ENCODE measurements at places on chromosomes 11 and 22.

- DNase-seq = no peak
Measured at GRCh38 chr22:46828323-46828900, 66.0 kb downstream of the TBC1D22A start.

DNA sequence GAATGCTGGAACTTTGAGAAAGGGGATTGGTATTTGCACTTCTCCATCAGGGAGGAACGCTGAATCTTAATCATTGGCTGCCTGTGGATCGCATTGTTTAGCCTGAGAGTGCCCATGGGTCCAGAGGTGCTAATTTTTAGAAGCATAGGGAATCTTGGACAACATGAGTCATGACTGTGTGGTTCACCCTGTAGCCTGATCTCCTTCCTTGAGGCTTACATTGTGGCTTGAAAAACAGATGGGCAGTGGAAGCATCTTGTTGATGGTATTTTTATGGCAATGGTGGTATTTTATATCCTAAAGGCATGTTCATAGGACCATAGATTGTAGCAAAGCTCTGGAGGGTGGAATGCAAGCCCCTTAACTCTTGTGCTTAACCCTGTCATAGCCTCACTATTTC, 99.2 kb upstream of the DBX1 start:
- DNase-seq = no peak

- DNase-seq = no peak
Measured at GRCh38 chr22:22820626-22821025, 67.0 kb upstream of the IGLL5 start.

- no peak for DNase-seq
Measured at GRCh38 chr11:86261328-86261727, 16.8 kb downstream of the EED start.

DNA sequence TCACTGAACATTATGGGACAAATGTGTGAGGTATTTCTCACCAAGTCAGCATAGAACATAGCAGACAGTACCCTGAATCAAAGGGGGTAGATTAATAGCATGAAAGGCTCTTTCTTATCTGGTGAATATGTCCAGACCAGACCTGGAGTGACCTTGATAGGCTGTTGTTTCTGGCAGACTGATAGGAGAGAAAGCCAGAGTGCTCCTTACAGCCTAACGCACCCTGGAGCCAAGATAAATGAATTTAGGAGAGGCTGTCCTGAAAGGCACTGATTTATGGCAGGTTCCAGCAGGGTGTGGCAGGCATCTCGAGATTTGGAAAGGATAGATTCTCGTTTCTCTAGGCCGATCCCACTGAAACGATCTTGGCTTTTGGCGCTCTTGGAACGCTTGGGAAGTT, 204.6 kb downstream of the DBX1 start:
- no peak for DNase-seq

DNA sequence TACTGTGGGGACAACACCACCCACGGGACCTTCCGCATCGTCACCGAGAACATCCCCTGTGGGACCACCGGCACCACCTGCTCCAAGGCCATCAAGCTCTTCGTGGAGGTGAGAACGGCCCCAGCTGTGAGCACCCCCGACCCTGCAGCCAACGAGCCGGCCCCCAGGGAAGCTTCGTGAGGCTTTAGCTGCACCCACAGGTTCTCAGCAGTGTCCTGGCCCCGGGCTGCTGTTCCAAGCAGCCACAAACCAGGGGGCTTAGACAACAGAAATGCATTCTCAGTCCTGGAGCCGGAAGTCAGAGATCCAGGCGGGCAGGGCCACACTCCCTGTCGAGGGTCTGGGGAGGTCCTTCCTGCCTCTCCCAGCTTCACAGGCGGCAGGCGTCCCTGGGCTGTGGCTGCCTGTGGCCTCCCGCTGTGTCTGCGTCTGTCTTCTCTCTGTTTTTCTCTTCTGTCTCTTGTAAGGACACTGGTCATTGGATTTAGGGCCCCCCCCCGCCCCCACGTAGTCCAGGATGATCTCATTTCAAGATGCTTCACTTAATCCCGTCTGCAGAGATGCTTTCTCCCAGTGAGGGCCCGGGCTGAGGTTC, 12.5 kb downstream of the MUC5B start:
- peak; percentile 7 for DNase-seq

DNA sequence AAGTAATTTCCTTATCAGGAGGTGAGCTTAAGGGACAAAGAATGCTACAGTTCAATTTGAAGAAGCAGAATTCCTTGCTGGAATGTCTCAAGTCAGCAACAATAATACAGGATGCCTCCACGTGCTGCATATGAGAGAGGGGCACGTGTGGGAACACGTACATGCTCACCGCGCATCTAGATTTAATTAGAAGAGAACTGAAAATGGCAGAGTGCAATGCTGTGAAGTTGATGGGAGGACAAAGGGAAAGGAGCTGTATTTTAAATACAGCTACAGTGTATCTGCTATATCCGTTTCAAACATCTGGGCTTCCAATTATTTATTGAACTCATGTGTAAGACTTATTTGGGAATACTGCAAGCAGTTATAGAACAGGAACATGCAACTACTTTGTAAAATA, 328.7 kb downstream of the SOX6 start:
- DNase-seq = no peak

DNA sequence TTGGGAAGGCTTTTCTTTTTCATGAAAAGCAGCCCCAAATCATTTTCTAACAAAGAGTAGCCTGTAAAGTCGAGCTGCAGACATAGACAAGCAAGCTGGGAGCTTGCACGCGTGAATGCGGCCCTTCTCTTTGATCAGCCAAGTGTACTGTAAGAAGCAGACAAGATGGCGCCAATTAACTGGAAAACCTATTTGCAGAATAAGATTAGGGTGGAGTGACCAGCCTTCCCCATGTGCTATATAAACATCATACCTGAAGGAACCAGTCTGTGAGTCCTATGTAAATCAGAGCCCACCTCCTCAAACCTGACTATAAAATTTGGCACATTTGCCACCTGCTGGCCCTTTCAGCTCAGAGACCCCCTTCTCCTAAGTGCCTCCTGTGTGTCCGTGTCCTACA, 982.7 kb downstream of the OPCML start:
- DNase-seq = no peak

DNA sequence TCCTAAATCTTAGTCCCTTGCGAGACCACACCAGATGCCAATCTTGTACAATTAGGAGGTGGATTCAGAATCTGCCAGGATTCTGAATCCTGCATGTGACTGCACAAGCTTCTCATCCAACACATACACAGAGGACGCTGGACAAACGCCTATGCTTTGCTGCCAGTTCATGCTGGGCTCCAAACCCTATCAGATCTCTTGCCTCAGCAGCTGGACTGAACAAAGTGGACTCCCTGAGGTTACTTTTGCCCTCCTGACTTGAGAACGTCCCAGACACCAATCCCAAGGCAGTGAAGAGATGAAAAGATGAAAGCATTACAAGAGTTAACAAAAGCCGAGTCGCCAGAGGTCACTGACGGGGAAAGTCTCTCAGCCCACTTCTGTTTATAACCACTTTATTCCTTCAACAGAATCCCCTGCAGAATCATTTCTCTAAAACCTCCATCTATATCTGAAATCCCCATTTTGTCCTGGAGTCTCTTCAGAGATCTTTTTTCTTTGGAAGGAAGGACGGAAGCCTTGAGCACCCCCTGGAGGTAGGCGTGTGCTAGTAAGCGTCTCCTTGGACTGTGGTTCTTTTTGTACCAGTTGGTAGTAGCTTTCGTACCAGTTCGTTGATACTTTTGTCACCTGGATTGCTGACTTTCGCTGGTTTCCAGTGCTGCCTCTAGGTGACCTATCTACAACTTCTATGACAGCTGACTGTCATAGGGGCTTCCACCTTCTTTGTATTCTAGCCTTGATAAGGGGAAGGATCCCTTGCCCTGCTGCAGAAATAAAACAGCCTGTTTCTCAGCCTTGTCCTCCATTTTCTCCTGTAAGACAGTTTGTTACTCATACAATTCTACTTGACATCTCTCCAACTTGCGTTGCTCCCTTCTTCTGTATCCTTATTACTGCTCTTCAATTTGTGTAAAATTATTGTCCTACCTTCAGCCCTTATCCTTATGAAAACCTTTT, 26.1 kb upstream of the EED start:
- DNase-seq = no peak

- DNase-seq = peak; percentile 38
Measured at GRCh38 chr11:124799348-124800225, 619 bp downstream of the MSANTD2 start.

GRCh38 chr11:101741479-101742175, 157.8 kb upstream of the TRPC6 start:
- no peak for DNase-seq

GRCh38 chr11:35102267-35102666, 36.7 kb upstream of the CD44 start:
- no peak for DNase-seq

DNA sequence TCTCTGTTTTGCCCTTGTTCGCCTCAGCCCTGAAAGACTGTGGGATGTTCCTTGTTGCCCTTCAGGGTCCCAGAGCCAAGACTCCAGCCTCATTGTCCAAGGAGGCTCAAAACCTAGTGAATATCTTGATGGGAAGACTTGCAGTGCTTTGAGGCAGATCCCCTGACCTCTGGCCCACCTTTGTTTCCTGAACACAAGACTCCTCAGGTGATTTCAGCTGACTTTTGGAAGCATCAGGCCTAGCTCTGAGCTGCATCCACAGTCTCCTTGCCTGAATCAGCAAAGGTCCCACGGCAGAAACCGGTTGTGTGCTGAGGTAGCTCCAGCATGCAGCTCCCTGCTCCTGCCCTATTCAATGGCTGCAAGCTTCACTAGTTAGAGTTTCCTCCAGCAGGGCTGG, 159.3 kb upstream of the B3GAT1 start:
- DNase-seq = no peak

GRCh38 chr11:118047749-118048148, 29.1 kb upstream of the TMPRSS4 start:
- no peak for DNase-seq

GRCh38 chr11:3121416-3121815, 43.7 kb downstream of the OSBPL5 start:
- no peak for DNase-seq

GRCh38 chr11:134733646-134734045, 321.6 kb upstream of the B3GAT1 start:
- no peak for DNase-seq

- DNase-seq = no peak
Measured at GRCh38 chr11:67349036-67349435, 4.3 kb downstream of the POLD4 start.

DNA sequence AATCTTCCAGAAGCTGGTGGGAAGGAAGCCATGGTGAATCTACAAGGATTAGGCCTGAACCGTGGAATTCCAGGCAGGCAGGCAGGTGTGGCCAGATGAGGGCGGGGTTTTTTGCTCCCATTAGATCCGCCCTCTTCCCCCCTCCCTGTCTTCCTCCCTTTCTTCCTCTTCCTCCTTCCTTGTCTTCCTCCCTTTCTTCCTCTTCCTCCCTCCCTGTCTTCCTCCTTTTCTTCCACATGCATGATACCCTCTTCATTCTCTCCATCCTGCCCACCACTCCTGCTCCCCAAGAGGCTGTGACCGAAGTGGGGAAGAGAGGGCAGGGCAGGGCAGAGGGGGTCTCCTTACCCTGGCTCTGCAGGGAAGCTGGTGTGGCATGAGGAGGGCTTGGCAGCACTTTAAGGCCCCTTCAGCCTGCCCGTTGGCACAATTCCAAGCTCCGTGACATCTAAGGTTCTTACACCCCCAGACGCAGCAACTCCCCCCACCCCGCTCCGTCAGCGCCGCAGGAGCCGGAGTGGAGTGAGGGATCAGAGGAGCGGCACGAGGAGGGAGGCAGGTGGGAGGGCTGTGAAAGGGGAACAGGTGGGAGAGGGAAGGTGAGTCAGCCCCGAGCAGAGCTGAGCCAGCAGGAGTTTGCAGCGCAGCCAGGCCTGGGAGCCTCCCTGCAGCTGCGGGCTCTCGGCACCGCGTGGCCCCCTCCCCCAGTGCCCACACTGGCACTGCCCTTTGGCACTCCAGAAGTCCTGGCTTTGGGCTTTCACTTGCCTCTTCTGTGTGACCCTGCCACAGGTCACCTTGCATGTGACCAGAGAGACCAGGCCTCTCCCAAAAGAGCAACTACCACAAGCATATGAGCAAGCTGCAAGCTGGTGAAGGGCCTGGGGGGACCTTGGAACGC, 32.1 kb downstream of the KCNJ4 start:
- DNase-seq = no peak

DNA sequence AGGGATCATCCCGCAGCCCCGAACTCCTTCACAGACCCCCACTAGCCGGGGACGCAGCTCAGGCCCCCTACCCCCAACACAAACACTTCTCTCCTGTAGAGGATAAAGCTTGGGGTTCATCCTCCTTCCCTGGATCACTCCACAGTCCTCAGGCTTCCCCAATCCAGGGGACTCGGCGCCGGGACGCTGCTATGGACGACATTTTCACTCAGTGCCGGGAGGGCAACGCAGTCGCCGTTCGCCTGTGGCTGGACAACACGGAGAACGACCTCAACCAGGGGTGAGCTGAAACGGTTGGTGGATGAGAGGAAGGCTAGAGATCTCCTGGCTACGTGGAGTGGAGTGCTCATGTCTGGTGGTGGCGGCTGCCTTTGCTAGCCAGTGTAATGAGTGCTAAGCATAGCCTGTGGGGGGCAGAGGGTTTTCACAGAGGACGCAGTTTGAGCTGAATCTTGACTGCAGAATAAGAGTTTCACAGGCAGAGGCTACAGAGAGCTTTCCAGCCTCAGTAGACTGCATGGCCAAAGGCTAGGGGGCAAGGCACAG, 580 bp downstream of the ILK start:
- DNase-seq = peak; percentile 33

GRCh38 chr11:65506290-65506771, 7.5 kb downstream of the MALAT1 start:
- no peak for DNase-seq

- DNase-seq = no peak
Measured at GRCh38 chr22:42528591-42529307, 9.2 kb upstream of the RRP7A start.

DNA sequence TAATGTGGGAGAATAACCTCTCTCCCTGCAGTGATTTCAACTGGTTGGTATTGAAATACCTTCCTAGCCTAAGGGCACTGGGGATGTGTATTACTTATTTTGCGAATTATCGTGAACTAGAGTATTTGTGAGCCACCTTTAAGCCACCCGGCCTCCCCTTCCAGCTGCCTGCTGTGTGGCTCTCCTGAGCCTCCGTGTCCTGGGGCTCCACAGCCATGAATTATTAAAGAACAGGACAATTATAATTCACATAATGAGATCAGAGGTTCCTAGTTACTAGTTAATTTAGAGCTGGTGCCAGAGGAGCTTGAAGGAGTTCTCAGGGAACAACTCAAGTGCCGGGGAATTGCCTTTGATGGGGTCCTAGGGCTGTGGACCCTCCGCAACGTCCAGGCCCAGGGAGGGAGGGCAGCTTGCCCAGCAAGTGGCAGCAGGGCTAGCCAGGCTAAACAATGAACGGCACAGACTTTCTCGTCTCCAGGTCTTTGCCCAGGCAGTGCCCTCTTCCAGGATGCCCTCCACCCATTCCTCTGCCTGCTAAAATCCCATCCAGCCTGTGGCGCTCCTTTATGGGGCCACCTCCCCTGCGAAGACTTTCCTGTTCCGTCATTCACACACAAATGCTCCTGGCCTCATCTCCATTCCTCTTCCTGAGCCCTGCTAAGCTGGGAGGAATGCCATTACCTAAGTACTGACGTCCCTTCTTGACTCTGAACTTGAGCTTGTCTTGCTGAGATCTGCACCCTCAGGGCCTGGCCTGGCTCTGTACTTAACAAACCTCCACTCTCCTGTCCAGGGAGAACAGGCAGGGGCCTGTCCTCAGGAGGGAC, 91.5 kb downstream of the RTL6 start:
- no peak for DNase-seq

GRCh38 chr11:44839458-44840084, 111.1 kb downstream of the TP53I11 start:
- DNase-seq = no peak

- DNase-seq = no peak
Measured at GRCh38 chr11:119855066-119855465, 126.1 kb upstream of the NECTIN1 start.

- DNase-seq = no peak
Measured at GRCh38 chr11:71145988-71146824, 106.2 kb downstream of the SHANK2 start.

Measured in T-helper 1 cell (primary cell).